T follicular helper cell (primary cell): ENCODE measurements at places on chromosomes 16 and 17.

- DNase-seq, result no peak
Observed at GRCh38 chr17:68482576-68483041, 25.3 kb upstream of the WIPI1 start.

GRCh38 chr17:15965528-15965927, 20.6 kb downstream of the ADORA2B start:
- DNase-seq, result no peak

- DNase-seq, result no peak
Observed at GRCh38 chr17:17446666-17447155, 30.1 kb upstream of the MED9 start.

GRCh38 chr17:64632194-64632593, 29.9 kb downstream of the SMURF2 start:
- DNase-seq, result no peak

DNA sequence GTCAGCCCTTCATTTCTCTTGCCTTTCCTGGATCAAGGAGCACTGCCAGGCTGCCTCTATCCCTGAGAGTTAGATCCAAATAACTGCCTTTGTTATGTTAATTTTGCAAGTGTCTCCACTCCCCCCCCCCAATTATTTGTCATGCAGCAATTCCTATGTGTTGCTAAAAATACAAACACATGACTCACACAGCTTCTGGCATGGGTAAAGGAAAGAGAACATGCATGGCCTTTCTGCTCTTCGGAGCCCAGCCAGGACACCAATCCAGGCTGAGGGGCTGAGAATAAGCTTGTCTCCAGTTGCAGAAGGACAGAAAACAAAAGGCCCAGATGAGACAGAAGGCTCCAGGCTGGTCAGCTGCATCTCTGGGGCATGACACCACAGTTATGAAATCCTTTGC, 148.0 kb upstream of the TNRC6C start:
- DNase-seq, result no peak

DNA sequence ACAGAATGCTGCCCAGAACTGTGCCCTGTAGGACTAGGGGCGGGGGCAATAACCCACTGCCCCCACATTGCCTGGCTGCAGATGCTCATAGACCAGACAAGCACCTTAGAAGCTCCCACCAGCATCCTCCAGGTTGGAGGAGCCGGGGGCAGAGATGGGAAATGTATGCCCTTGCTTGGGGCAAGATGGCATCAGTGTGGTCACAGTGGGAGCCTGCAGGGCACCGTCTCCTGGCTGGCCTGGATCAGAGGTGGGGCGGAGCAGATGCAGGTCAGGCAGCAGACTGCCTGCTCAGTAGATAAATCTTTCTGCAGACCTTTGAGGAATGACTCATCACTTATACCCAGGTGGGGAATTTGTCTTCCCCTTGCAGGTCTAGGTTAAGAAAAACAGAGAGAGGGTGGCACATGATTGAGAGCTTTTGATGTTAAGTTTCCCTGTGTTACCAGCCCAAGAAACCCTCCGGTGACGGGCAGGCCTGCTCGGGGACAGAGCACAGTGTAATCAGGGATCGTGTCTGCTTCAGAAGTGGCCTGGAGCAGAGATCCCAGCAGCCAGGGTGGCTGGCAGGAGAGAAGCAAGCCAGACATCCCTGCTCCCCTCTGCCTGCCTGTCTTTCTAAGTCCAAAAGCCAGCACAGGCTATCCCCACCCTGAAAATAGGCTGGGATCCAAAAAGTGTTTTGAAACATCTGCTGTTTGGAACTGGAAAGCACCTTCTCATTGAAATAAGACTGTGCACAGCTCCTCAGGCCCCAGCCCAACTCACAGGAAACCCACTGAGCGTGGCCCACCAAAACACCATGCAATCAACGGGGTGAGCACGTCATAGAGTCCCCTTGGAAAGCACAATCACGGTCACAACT, 50.7 kb upstream of the RPL38 start:
- DNase-seq, result no peak

- DNase-seq, result no peak
Observed at GRCh38 chr16:30533748-30534367, 800 bp downstream of the ZNF747 start.

- no peak for DNase-seq
Observed at GRCh38 chr16:85586380-85587104, 26.6 kb upstream of the GSE1 start.

DNA sequence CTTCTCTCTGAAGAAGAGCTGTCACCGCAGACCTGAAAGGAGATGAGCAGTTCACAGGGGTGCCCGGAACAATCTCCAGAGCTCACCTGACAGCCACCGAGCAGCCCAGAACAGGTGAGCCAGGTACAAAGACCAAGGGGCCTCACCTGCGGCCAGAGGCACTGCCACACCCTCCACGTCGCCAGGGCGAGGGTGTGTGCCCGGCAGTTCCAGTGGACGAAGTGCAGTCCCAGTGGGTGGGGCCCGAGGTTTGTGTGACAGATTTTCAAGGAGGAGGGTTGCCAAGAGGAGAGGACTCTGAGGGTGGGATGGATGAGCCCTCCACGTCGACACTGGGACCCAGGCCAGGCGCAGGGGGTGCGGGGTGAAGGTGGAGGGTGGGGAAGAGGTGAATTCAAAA, 61.7 kb downstream of the SMPD3 start:
- DNase-seq, result no peak

GRCh38 chr17:79813297-79814126, 16.6 kb upstream of the CBX8 start:
- no peak for DNase-seq

GRCh38 chr17:27845264-27846041, 45.1 kb upstream of the NOS2 start:
- DNase-seq, result no peak

GRCh38 chr17:65598746-65599145, 37.3 kb upstream of the AXIN2 start:
- no peak for DNase-seq

- no peak for DNase-seq
Observed at GRCh38 chr17:78826421-78826820, 14.2 kb downstream of the USP36 start.

- DNase-seq, result no peak
Observed at GRCh38 chr17:34163123-34163522, 92.0 kb upstream of the CCL2 start.

DNA sequence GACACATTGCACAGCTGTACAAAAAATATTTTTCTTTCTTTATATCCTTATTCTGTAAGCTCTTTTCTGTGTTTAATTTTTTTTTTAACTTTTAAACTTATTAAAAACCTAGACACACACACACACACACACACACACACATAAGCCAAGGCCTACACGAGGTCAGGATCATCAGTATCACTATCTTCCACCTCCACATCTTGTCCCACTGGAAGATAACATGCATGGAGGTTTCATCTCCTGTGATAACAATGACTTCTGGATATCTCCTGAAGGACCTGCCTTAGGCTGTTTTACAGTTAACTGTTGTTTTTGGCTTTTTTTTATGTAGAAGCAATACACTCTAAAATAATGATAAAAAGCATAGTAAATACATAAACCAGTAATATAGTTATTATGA, 71.2 kb downstream of the TNRC6C start:
- DNase-seq, result no peak

GRCh38 chr16:2190002-2190658, 6.3 kb downstream of the CASKIN1 start:
- DNase-seq, result no peak

GRCh38 chr16:48366165-48367093, 18.8 kb downstream of the SIAH1 start:
- DNase-seq, result peak; percentile 18

DNA sequence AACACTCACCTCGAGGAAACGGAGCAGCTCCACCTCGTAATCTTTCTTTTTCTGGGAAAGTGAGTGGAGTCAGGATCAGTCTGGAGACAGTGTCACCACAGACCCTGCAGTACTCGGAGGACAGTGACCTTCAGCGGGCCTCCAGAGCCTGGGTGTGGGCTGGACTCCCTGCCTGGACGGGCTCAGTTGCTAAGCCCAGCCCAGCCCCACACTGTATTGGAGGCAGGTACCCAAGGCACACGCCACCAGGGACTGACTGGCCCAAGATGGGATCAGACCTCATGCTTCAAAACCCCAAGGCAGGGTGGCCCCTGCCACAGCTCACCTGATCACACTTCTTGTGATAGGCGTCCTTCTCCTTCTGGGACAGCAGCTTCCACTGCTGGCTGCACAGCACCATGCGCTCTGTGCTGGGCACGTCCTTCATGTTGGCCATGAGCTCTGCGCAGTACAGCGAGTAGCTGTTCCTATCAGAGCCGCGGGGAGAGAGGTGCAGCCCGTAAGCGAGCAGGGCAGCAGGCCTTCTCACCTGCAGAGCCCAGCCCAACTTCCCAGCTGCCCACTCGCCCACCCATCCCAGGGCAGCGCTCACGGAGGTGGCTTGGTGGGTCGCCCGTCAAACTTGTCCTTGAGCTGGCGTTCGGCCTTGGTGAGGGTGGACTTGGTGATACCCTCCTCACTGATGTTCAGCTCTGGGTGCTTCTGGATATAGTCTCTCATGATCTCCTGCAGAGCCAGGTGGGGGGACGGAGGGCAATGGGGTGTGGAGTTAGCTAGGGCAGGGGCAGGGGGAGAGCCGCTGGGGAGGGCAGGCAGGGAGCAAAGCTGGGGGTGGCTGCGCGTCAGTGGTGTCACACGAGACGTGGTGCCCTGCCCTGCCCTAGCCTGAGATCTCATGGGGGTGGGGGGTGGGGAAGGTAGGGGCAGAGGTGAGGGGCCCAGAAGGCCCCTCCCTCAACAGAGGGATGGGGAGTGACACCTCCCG, 7.9 kb downstream of the UBTF start:
- no peak for DNase-seq

DNA sequence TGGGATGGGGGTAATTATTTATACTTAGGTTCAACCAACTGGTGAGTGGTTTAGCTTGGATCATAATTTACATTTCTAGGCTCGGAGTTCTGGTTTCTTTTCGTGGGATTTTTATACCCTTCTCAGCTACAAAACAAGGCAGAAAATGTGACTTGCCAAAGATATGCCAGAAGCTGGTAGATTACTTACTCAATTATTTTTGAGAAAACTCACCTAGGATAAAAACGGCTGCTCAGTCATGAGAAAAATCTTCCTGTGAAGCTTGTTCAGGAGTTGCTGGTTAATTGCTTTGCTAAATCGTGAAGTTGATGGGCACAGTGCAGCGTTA, 1.1 kb downstream of the NDEL1 start:
- DNase-seq, result no peak

DNA sequence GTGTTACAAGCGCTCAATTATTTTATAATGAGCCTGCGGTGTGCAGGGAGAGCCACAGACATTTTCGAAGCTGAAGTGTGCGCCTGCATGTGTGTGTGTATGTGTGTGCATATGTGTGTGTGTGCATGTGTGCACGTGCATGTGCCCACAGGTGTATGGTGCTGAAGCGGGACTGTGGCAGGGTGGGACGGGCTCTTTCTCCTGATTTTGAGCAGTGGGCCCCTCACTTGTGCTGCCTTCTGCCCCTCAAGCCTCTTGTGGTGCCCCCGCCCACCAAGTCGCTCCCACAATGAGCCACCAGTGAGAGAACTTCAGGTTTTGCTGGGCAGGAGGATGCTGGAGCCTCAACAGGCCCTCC, 16.7 kb upstream of the KCNJ12 start:
- DNase-seq, result no peak

GRCh38 chr17:14318109-14318917, 17.4 kb downstream of the HS3ST3B1 start:
- DNase-seq, result no peak

GRCh38 chr16:82629441-82630027, 2.8 kb downstream of the CDH13 start:
- no peak for DNase-seq

- no peak for DNase-seq
Observed at GRCh38 chr17:18166894-18167293, 16.7 kb upstream of the ALKBH5 start.
